ENCODE measurements at places on chromosomes 13 and 19.

DNA sequence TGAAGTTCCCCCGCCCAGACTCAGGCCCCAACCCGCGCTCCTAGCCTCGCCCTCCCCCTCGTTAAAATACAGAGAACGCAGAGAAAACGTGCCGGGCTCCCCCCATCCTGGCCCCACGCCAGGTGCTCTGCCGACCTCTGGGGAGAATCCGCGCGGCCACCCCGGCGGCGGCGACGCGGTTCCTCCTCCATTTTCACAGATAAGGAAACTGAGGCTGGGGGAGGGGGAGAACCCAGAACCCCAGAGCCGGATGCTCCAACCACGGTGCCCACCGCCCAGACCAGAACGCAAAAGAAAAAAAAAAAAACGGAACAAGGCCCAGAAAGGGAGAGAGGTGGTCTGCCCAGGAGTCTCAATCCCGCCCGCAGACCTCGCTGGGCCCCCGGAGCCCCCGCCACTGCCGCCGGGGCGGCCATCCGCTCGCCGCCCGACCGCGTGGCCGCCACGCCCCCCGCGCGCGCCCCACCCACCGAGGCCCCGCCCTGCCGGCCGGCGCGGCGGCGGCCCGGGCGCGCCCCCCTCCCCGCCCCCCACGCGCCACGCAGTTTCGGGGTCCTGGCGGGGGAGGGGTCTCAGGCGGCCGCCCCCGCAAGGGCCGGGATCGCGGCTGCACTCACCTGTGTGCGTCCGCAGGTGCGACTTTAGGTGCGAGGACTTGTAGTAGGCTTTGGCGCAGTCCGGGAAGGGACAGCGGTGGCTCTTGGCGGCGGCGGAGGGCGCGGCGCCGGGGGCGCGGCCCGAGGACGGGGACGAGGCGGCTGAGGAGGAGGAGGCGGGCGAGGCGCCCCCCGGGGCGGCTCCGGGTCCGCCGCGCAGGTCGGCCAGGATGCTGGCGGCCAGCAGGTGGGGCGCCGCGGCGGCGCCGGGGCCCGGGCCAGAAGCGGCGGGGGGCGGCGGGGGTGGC, 703 bp downstream of the KLF16 start:
- DNase-seq = no peak

GRCh38 chr13:27770809-27771208, 21.5 kb upstream of the GSX1 start:
- DNase-seq = no peak

GRCh38 chr13:36051082-36051481, 80.1 kb downstream of the DCLK1 start:
- peak; percentile 55 for DNase-seq

- DNase-seq = no peak
These were observed 301.7 kb upstream of the SPRY2 start for GRCh38 chr13:80642641-80643040.

- no peak for DNase-seq
These were observed 256.6 kb upstream of the IPO5 start for GRCh38 chr13:97696921-97697320.

- no peak for DNase-seq
These were observed 13.6 kb downstream of the POLR2E start for GRCh38 chr19:1081301-1082164.

GRCh38 chr19:33282036-33282671, 20.2 kb downstream of the CEBPA start:
- DNase-seq = peak; percentile 57

- no peak for DNase-seq
These were observed 12.1 kb downstream of the AKAP8 start for GRCh38 chr19:15367439-15367838.

DNA sequence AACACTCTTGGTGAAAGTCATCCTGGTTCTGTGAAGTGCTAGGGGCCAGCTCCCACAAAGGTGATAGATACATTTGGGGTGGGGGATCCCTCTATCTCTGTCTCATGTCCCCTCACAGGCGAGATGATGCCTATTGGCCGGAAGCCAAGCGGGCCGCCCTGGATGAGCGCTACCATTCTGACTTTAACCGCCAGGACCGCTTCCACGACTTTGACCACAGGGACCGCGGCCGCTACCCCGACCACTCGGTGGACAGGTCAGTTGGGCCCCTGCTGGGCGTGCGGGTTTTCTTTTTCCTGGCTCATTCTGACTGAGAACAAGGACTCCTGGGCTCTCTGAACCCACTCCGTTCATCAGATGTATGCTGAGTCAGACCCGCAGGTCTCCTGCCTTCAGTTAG, 16.4 kb downstream of the MICOS13 start:
- DNase-seq = no peak

- DNase-seq = no peak
These were observed 138.3 kb upstream of the RFC3 start for GRCh38 chr13:33679658-33680012.

GRCh38 chr13:36412736-36413135, 19.6 kb upstream of the CCNA1 start:
- peak; percentile 13 for DNase-seq

DNA sequence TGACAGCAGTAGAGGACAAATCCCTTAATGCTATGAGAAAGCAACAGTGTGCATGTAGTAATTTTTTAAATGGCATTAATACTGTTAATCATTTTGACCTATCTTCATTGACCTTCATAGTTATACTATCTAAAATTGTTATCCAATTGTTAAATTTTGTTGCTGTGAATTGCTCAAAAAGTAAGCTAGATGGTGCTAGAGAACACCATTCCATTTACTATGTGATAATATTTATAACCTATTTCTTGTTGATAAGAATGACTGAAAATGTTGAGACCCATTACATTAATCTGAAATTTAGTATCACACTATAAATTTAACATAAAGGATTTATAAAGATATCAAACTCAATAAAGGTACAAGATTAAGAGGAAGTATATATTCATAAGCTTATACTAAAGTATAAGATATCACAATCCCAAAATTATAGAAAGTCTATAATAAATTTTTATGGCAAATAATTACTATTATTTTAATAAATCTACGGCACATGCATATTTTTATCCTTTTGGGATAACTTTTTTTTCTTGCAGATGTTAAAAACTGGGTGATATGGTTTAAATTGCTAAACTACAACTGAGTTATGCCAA, 1573.3 kb downstream of the PCDH9 start:
- peak; percentile 26 for DNase-seq

- peak; percentile 67 for DNase-seq
These were observed 595 bp upstream of the GPR183 start for GRCh38 chr13:99307648-99308339.

DNA sequence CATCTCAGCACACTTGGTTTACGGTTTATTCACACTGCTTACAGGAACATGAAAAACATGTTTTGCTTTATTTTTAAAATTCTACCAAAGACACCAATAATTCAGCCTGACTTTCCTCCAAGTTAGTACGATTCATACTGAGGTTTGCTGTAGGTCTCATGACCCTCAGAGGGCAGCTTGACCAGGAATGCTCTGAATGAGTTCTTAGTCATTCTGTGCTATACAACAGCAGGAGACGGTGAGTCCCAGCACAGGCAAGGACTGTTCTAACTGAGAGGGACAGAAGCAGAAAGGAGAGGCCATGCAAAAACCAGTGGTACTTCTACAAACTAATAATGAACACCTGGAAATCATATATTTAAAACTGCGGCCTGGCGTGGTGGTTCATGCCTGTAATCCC, 6.4 kb downstream of the GRTP1 start:
- peak; percentile 43 for DNase-seq

GRCh38 chr19:17246681-17247425, 1.1 kb upstream of the NR2F6 start:
- DNase-seq = no peak

GRCh38 chr19:54415901-54416673, 823 bp downstream of the TTYH1 start:
- DNase-seq = no peak

GRCh38 chr13:113759525-113760137, 605 bp downstream of the TMEM255B start:
- no peak for DNase-seq

GRCh38 chr19:55697069-55697440, 22.0 kb downstream of the EPN1 start:
- DNase-seq = no peak

DNA sequence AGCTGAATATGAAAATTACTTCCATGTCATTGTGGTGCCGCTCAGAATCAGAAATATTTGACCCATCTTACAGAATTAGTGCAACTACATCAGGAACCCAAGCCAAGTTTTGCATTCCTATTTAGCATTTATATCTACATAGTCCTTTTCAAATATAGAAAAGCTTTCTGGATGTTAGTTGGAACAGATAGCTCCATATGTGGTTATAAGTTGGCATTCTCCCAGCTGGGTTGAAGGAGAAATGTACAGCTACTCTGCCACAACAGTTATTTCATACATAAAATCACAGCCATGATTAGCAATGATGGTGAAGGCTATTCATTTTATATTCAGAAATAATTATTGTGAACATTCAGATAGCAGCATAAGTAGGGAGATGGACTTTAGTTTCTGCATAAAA, 28.2 kb downstream of the HPN start:
- DNase-seq = peak; percentile 61

DNA sequence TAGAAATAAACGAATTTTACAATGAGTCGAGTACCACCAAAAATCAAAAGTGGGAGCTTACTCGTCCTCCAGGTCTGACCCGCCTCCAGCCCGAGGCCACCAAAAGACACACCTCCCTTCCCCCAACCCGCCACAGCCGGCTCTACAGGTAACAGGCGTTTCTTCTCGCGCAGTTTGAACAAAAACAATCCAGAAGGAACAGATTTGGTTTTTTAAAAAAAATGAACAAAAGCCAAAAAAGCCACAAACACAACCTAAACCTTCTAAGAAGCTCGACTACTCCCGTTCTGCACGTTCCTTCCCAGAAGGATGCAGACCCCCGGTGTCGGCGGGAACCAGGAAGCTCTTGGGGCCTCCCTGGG, 671 bp downstream of the ZDHHC20 start:
- peak; percentile 2 for DNase-seq

DNA sequence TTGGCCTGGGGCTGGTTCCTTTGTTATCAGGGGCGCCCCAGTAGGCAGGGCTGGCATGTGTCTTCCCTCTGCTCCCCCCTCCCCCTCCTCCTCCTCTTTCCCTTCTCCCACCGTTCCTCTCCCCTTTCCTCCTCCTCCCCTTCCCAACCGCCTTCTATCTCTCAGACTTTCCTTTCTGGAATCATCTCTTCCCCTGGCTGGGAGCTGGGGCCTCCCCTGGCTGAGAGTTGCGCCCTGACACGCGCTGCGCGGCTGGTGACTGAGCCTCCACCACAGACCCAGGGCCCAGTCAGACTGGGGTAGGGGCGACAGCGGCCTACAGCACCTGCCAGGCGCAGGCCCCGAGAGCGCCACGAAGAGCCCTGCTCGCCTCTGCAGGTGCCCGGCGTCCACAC, 2.8 kb downstream of the PNMA8B start:
- no peak for DNase-seq

- DNase-seq = no peak
These were observed 1.9 kb downstream of the NFKBID start for GRCh38 chr19:35898499-35898809.

DNA sequence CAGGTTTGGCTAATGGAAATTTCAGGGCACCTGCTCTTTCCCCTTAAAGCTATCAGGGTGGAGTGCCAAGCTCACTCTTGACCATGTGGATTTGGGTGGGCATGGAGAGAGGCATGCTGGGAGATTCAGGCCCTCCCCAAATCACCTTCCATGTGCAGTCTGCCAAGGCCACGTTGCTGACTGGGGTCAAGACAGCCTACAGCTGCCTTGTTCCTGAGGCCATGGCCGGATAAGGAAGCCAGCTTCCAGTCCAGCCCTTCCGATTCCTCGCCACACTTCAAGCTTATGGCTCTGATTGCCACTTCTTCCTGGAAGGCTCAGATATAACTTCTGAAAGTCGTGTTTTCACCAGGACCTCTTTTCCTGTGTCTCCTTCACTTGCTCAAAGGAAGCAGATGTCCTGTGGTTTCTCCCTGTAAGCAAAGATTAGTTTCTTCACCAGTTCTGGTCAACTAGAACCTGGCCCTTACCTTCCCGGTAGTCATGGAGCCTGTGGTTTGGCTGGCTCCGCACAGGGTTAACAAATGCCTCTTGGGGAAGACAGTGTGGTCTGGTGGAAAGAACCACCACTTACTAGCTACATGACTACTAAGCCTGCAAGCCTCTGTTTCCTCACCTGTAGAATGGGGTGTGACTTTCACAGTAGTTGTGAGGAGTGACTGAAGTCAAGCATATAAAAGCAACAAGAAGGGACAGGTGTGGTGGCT, 16.1 kb upstream of the TPT1 start:
- DNase-seq = no peak

DNA sequence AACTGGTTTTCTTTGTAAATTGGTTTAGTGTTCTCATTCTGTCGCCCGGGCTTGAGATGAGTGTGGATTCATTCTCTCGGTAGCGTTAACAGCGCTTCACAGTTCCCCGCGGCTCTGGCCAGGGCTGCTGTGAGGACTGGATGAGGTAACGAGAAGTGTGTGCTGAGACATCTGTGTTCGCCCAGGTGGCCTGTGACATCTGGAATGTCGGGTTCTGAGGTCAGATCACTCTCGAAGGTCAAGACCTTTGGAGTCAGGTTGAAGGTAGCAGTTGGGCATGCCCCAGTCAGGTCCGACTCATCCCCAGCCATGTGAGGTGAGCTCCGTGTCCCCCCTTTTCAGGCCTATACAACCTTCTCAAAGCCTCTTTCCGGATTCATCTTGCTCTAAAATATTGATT, 13.4 kb upstream of the TUBGCP3 start:
- DNase-seq = no peak

GRCh38 chr13:52780092-52780491, 40.5 kb upstream of the CNMD start:
- no peak for DNase-seq

GRCh38 chr19:47210689-47211316, 20.2 kb downstream of the BBC3 start:
- DNase-seq = peak; percentile 85

- peak; percentile 94 for DNase-seq
These were observed 11.2 kb downstream of the IL17D start for GRCh38 chr13:20714563-20715329.

DNA sequence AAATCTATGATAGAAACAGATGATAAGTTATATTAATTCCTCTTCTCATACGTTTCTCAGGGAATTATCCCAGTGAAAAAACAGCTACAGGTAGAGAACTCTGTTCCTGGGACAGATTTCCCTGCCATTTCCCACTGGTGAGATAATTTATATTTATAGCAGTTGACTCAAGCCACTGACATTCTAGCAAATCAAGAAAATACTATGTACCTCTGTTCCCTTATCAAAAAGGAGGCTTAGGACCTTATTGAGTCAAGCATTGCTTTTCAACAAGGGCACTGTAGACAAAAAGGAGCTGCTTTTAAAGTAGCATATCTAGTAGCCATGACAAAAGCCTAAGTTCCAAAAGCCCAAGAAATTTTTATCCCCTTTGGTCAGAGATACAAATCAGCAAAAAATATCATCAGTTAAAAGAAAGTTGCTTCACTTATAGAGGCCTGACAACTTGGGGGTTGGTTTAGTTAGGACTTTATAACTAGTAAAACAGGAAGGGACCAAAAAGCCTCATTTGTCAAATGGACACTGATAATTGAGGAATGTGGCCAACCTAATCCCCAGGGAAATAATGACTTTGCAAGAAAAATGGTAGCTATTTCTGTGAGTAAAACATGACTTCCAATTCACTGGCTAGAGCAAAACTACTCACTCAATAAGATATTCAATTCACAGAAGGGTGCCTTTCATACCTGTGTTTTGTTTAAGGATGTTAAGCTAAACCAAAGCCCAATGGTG, 652.5 kb downstream of the SLITRK1 start:
- peak; percentile 78 for DNase-seq

GRCh38 chr13:88005188-88005587, 334.0 kb downstream of the SLITRK5 start:
- DNase-seq = peak; percentile 6

Data from fibroblast of upper back skin (primary cell).